ENCODE measurements at places on chromosomes 2 and 18. TPM values are rescaled to one million over a fixed set of nuclear protein-coding genes. Genes with fewer than 3 reads are reported as not detected.

DNA sequence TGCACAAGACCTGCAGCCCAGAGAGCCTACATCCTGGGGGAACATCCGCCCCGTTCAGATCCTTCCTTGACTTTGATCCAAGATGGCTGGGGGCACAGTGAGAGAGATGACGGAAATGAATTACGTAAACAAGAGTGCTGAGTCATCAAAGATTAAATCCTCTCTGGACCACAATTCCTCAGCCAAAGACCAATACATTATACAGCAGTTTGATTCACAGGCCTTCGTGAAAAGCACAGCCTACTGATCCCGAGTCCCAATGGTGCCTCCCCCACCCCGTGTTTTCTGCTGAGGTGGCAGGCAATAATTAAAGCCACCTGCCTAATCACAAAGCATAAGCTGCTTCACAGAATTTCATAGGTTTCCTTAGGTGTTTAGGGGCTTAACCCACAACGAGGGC lies 43.0 kb downstream of the MYO5B start:
- DNase-seq: no peak

- no peak for DNase-seq
These were observed 64.0 kb upstream of the YWHAQ start for GRCh38 chr2:9694661-9695234.

DNA sequence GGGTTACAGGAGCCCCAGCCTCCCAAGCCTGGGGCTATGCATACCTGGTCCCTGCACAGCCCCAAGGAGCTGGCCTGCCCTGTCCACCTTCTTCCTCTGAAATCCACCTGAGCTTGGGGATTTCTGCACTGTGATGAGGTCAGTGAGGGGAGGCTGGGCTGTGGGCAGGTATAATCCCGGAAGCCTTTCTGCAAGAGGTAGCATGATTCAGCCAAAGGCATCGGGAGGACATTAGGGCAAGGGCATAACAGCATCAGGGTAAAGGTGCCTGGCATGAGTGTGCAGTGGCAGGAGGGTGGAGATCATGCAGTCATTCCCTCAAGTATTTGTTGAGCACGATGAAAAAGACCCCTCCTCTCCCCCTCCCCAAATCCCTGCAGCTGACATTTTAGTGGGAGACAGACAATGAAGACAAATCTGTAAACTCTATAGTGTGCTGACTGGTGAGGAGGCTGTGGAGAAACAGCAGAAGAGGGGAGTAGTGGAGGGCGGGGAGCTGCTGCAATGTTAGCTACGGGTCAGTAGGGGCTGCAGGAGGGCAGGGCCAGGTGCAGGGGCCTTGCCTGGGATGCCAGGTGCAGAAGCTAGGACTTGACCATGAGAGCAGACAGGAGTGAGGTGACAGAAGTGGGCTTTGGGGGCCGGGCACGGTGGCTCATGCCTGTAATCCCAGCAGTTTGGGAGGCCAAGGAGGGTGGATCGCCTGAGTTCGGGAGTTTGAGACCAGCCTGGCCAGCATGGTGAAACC lies 18.7 kb downstream of the ZFP36L2 start:
- no peak for DNase-seq

The ALPI gene
- not detected for total RNA-seq
